ENCODE measurements at places on chromosomes 5 and 9.

GRCh38 chr5:152388610-152389009 is 16.5 kb downstream of the NMUR2 start:
- DNase-seq = peak; percentile 20

DNA sequence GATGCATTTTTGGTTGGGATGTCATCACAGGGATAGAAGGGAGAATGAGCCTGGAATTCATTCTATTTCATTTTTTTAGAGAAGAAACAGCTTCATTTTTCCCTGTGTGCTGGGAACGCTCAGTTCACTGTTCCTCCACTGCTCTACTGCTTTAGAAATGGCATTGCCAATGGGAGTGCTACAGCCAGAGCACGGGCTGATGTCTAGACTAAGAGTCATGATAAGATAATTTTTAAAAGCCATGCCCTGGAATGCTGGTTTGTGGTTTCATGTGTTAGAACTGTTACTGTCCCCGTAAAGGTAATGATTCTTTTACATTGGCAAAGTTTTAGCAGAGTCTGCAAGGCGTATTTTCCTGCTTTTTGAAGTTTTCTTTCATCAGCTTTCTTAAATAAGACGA is 119.6 kb downstream of the SEMA6A start:
- no peak for DNase-seq

- DNase-seq = no peak
These were observed 7.1 kb upstream of the ORM1 start for GRCh38 chr9:114315723-114316363.

GRCh38 chr5:102834438-102834964 is 79.4 kb downstream of the PAM start:
- DNase-seq = no peak

GRCh38 chr9:99595796-99596195 is 225.9 kb upstream of the NR4A3 start:
- DNase-seq = no peak

DNA sequence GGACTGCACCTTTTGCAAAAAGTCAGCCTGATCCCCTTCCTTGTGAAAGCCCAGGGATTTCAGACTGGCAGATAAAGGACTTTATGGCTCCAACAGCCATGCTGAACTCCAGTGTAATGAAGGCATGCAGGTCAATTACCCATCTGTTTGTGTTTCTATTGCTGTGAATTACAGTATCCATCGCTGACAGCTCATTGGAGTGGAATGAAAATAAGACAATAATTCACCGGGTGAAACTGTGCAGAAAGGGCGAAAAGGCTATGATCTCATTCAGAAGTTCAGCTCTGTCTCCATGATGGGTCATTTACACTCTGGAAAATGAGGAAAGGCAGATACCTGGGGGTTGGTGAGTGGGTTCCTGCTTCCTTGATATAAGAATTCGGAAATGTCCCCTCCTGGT is 148.0 kb downstream of the BRINP1 start:
- no peak for DNase-seq

DNA sequence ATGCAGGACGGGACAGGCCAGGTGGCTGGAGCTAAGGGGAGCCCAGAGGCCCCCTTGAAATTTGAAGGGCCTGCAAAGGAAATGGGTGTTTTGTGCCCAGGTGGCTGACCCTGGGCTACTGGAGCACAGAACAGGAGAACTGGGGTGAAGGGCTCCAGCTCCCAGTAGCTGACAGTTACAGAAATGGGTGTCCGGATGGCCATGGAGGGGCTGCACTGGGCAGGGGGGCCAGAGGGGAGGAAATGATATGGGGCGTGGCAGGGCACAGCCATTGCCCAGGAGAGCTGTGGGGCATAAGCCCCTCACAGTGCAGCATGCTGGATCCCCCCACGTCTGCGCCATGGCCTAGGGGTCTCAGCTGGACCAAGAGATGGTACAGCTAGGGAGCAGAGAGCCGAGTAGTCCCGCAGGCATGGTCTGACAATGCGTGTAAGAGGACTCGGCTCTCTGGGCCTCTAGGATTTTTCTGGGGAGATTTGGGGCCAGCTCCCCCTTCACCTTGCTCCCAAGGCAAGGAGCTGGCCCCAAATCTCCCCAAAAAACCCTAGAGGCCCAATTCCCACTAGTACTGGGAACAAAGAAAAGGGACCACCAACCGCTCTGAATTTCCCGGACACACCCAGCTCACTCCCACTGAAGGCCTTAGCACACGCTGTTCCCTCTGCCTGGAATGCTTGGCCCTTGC is 7.9 kb upstream of the CARD19 start:
- no peak for DNase-seq

DNA sequence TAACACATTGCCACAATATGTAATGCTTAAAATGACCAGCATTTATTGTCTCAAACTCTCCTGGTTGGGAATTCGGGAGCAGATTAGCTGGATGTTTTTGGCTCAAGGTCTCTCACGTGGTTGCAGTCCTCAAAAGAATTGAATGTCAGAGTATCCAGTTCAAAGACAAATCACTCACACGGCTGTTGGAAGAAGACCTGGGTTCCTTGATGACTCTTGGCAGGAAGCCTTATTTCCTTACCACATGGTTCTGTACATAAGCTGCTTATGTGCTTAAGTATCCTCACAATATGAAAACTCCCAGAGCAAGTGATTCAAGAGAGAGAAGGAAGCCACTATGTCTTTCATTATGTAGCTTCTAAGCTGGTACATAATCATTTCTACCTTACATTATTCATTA is 230.3 kb upstream of the PTPRD start:
- DNase-seq = no peak

GRCh38 chr5:1005904-1006655 is 2.5 kb upstream of the NKD2 start:
- no peak for DNase-seq

- no peak for DNase-seq
These were observed 28.8 kb upstream of the POMT1 start for GRCh38 chr9:131473891-131474290.

DNA sequence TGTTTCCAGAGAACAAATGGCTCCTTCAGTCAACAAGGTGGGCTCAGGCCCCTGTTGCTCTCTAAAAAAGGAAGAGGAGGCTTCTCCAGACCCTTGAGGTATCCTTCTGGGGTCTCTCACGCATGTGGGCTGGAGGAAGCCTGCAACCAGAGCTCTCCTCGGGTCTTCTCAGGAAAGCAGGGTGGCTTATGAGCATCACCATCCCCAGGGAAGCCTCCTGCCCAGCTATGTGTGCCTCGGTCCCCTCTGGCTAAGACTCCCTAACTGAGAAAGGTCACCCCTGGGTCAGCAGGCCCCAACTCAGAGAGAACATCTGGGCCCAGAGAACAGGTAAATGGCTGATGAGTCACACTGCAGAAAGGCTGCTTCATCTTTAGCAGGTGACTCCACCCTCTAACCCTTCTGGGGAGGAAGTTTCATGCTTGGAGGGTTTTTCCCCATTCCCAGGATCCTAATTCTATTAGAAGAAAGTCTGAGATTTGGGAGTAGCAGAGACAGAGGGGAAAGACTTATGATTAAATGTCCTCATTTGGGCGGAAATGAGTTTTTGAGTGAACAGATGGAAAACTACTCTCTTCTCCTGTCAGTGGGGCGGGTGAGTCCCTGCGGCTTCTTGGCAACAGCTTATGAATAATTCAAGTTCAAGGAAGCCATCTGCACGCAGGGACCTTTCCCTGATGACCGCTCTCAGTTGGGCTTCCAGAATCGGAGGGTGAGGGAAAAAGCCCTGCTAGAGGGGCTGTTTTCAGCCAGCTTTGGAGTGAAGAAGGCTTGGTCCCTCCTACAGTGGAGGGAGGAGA is 41.9 kb downstream of the TGFBI start:
- no peak for DNase-seq

DNA sequence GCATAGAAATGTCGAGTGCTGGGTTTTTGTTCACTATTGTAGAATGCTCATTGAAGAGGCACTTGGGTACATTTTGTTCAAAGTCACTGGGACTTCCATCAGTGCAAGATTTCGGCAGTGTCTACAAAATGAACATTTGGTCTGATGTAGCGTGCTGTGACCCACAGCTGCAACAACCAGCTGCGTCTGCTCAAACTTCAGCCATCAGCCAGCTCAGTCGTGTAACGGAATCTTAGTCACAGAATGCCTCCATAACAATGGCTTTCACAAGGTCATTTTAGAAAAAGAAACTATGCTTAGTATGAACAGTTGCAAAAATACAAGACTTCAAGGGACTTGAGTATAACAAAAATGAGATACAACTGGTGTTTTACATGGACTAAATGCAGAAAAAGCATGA is 828.1 kb upstream of the GRAMD2B start:
- DNase-seq = no peak

DNA sequence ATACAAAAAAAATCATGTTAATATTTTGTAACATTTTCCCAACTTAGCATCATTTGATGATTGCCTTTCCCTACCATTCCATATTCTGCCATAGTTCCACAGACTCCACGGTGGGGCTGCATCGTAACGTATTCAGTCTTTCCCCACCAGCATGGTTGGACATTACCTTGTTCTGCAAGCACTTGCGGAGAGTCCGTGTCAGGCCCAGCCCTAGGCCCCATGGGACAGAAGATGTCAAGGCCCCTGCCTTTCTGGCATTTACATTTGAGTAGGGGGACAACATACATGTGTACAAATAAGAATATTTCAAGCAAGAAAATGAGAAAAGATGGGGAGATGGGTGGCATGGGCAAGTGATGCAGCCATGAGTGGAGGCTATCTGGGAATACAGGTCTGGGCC is 8.2 kb upstream of the PHF2 start:
- no peak for DNase-seq

DNA sequence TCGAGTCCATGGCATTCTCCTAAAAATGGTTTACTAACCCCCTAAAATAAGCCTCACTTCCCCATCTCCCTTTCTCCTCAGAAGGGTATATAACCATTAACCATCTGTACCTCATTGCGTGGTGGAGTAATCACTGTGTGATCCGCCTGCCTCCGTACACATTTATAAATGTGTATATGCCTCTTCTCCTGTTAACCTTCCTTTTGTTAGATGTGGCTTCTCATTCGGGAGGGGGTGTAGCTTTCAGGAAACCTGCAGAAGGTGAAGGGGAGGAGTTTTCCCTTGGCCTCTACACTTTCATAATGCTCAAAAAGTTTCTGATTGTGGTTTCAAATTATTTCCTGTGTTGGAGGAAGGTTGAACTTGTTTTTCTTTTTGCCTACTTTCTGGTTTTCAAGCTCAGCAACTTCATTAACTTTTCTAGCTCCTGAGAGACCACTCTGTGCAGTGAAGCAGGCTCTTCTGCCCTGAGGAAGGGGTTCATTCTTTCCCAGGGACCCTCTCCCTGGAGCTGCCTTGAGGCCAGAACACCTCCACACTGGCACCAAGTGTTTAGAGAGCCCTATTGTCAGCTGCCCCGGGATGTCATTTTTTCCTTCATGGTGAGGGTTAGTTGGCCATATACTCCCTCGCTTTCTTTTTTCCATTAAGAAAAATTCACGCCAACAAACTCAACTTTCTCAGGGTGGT is 46.9 kb downstream of the RASGRF2 start:
- DNase-seq = no peak

GRCh38 chr5:38535248-38535750 is 21.1 kb downstream of the LIFR start:
- DNase-seq = no peak

- DNase-seq = no peak
These were observed 4.4 kb downstream of the RABGAP1 start for GRCh38 chr9:122944960-122945888.

DNA sequence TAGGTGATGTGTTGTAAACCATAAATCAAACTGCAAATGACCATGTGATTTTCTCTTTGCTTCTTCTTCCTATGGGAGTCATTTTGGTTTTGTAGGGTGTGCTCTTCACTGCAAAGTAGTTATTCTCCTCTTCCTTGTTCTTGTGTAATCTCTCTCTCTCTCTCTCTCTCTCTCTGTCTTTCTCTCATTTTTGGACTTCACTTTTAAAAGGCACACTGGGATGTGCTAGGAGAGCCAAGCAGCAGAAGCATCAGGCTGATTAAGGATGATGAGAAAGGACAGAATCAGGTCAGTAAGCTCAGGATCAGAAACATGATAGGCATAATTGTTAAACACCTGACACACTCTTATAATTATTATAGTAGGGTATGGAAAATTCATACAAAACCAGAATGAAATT is 505.3 kb upstream of the ZNF608 start:
- DNase-seq = no peak

GRCh38 chr9:95138474-95138873 is 179.0 kb downstream of the FANCC start:
- no peak for DNase-seq

DNA sequence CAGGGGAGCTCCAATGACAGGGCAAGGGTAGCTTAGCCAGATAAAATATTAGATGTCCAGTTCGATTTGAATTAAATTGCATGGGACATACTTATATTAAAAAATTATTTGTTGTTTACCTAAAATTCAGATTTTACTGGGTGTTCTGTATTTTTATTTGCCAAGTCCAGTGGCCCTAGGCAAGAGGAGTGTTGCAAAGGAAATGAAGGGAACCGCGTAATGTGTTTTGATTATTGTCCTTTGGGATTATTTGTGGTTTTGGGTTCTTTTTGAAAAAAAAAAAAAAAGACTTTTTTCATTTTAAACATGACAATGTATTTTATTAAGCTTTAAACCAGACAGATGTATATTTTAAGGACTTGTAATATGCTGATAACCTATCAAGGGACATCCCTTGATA is 179.3 kb downstream of the C9orf152 start:
- no peak for DNase-seq

GRCh38 chr5:126965061-126965475 is 65.3 kb downstream of the MARCHF3 start:
- DNase-seq = no peak

DNA sequence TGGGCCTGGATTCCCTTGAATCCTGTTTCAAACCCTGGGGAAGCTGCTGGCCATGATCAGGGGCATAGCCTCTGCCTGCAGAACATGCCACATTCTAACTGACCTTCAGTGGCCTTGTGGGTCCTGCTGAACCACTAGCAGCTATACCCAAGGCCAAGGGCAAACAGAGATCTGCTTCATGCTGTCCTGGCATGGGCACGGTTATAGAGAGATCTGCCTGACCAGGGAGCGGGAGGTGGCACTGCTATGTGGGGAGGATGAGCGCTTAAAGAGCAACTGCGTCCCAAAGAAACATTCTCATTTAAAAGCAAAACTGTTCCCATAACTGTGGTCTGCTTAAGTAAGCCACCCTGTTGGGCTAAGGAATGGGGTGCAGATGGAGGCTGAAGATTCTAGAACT is 36.5 kb upstream of the SYNPO start:
- no peak for DNase-seq

- no peak for DNase-seq
These were observed 21.3 kb downstream of the AHRR start for GRCh38 chr5:342501-343460.

GRCh38 chr5:103362211-103362610 is 103.6 kb downstream of the MACIR start:
- no peak for DNase-seq

- DNase-seq = no peak
These were observed 127.5 kb downstream of the PPP2R2B start for GRCh38 chr5:146751054-146751453.

Measured in HAP-1 (cell line).